ENCODE measurements at places on chromosomes 2 and 18.

GRCh38 chr2:16785149-16785548, 119.5 kb upstream of the CYRIA start:
- DNase-seq: no peak

- no peak for DNase-seq
These were observed 15.0 kb upstream of the NTSR2 start for GRCh38 chr2:11684894-11685460.

GRCh38 chr2:160505256-160505655, 11.6 kb upstream of the RBMS1 start:
- no peak for DNase-seq

GRCh38 chr2:46298272-46298521, 990 bp downstream of the EPAS1 start:
- DNase-seq: no peak

DNA sequence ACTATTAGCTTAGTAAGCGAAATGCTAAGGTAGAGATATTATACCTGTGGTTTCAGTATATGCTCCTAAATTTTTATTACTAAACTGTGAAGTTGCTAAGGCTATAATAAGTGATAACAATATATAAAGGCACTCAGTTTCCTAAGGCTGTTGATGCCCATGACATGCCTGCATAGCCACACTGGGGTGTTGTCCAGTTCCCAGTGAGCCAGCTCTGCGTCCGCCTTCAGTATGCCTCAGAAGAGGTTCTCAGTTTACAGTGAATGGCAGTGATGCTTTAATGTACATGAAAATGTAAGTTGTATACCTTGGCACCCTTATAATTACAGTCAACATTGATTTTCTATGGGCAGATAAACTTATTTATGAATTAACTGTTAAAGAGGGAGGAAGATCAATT, 7.2 kb downstream of the FHOD3 start:
- no peak for DNase-seq

DNA sequence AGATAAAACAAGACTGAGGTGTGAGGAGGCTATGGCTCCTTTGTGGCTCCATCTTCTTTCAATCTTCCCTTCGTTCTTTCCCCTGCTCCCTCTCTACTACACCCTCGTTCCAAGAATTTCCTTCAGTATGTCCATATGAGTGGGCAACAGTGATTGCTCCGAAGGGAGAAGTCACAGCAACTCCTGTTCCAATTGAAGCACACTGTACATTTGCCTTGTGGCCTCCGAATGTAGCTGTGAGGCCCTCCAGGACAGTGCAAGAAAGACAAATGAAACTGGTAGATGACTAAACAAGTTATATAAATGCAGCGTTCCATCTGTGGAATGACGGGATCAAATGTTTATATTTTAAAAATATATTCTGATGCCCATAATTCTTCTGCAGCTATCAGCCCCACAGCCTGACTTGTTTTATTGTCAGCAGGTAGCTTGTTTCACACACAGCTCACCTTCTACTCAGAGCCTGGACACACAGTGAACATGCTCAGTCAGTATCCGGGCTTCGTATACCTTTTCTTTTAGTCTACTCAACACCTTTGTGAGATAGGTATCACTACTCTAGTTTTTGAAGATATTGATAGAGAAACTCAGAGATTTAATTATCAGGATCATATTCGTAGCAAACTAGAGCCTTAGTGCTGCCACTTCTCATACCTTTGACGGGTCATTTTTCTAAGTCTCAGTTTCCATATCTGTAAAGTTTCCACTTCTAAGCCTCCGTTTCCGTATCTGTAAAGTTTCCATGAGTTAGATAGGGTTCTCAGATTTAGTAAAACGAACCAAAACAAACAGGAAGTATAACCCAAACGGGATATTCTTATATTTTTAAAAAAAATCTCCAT, 216.7 kb upstream of the STON1 start:
- no peak for DNase-seq

DNA sequence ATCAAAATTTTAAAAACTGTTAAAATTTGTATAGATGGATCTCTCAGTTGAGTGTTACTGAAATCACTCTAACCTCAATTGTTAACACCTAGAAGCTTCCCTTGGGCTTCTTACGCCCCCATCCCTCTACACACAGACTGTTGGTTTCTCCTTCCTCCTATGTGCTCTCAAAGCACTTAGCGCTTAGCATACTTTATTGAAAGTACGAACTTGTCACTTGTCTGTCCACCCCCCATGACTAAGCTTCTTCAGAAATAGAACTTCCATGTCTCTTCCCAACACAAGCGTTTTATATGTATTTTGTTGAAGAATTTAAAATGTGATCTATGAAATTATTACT, 441 bp downstream of the MPHOSPH10 start:
- no peak for DNase-seq

DNA sequence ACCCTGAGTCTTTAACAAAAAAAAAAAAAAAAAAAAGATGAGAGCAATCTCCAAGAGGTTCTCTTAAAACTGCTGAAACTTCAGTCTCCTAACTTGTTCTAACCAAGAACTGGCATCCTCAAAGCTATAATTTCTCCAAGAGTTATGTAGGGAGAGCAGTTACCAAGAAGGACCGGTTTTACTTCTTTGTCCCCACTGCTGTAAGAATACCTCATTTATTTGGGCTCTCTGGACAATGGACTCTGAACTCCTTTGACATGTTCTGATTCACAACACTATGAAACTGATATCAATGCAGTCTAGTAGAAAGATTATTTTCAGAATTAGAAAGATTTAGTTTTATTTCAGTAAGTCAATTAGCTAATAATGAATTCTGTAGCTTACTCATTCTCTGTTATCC, 84.5 kb upstream of the DTNB start:
- DNase-seq: no peak

- no peak for DNase-seq
These were observed 907 bp upstream of the GYPC start for GRCh38 chr2:126655051-126655450.

GRCh38 chr2:239871481-239872435, 153.4 kb downstream of the NDUFA10 start:
- DNase-seq: no peak

GRCh38 chr2:241762933-241763369, 13.7 kb upstream of the GAL3ST2 start:
- peak; percentile 42 for DNase-seq

- no peak for DNase-seq
These were observed 140.3 kb upstream of the RASGRP3 start for GRCh38 chr2:33336036-33336625.

GRCh38 chr18:680392-680791, 22.9 kb downstream of the TYMS start:
- no peak for DNase-seq

- peak; percentile 8 for DNase-seq
These were observed 40.0 kb downstream of the ICA1L start for GRCh38 chr2:202831242-202832220.

DNA sequence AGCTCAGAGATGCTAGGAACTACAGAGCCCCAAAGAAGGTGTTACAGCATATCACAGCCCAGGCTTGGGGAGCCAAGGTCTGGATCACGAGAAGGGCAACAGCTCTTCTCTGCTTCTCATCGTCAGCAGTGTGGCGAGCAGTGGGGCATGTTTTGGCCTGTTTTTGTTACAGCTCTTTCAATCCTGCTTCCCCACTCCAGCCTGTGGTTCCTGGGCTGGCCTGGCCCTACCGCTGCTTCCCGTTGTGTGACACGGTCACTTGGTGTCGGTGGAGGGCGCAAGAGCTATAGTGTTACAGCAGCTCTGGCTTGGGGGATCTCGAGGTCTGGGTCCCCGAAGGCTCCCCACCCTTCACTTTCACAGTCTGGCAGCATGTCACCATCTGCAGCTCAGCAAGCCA, 870.2 kb downstream of the CBLN2 start:
- no peak for DNase-seq

GRCh38 chr18:53126210-53126609, 786.2 kb downstream of the DCC start:
- DNase-seq: no peak

- no peak for DNase-seq
These were observed 11.5 kb downstream of the NTSR2 start for GRCh38 chr2:11658208-11659114.

GRCh38 chr2:16081316-16082200, 141.2 kb downstream of the MYCN start:
- DNase-seq: no peak

GRCh38 chr18:56983275-56983992, 163.5 kb upstream of the BOD1L2 start:
- no peak for DNase-seq

DNA sequence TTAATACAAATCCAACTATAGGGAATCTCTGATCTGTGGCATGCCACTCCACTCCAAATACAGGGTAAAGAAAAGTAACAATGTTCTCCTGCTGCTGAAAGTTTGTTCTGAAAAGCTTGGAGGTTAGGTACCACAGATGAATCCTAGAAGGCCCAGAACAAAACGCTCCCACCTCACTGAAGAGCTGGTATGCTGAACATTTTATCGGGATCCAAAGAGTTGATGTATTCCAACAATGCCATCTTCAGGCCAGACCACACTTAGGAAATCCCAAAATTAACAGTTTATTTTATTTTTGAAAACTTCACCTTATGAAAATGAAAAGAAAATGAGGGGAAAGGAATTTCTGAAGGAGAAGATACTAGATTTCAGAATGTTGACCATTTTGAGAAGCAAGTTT, 145.1 kb upstream of the CDH19 start:
- no peak for DNase-seq

- no peak for DNase-seq
These were observed 1335.3 kb upstream of the CDH2 start for GRCh38 chr18:29512203-29512602.

GRCh38 chr2:88032070-88032702, 15.8 kb upstream of the RNU2-63P start:
- DNase-seq: no peak

GRCh38 chr2:179447839-179448447, 183.3 kb upstream of the SESTD1 start:
- no peak for DNase-seq

- DNase-seq: no peak
These were observed 223.1 kb downstream of the C1D start for GRCh38 chr2:67839668-67840067.

- no peak for DNase-seq
These were observed 81.7 kb upstream of the ALK start for GRCh38 chr2:30003128-30003527.

DNA sequence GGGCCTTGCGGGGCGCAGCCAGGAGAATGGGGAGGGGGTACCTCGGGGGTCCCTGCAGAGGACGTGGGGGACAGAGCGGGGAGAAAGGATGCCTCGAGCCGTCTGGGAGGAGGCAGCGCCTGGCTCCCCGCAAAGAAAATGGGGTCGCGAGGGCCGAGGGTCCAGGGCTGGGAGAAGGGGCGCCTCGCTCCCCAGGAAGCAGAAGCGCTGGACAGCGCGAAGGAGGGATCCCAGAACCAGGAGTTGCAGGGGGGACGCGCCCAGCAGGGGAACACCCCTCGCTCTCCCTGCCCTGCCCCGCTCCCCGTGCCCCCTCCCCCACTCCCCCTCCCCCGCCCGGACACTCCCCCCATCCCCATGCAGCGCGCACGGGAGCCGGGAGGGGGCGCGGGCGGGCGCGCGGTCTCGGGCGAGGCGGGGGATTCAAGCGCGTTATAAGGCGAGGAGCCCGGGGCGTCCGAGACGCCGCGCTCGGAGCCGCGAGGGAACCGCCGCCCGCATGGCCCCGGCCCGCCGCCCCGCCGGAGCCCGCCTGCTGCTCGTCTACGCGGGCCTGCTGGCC, at the start of gene ERFE:
Gene ERFE (plus strand): TSS at position 462 of the 562 bp plus-strand sequence. CDS start 38 bp downstream, at position 500.
- DNase-seq: no peak

- DNase-seq: no peak
These were observed 180.0 kb upstream of the TPO start for GRCh38 chr2:1233281-1233680.

DNA sequence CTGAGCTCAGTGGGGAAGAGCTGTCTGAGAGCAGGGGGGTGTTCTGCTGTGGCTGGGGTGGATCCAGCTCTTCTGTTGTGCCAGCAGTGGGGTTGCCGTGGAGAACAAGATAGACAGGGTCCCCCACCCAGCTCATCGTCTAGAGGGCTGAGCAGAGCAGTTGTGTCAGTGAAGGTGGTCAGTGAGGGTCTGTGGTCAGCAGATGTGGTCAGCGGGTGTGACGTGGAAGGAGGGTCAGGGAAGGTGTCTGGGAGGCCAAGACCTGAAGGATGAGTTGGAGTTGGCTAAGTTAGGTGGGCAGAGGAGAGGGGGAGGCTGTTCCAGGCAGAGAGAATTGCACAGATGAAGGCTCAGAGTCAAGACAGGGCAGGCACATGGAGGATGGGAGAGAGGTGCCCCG, 103.1 kb downstream of the DGKD start:
- no peak for DNase-seq

GRCh38 chr2:31150120-31150670, 12.0 kb upstream of the GALNT14 start:
- DNase-seq: no peak

- no peak for DNase-seq
These were observed 20.0 kb upstream of the ITGB6 start for GRCh38 chr2:160220026-160220425.

DNA sequence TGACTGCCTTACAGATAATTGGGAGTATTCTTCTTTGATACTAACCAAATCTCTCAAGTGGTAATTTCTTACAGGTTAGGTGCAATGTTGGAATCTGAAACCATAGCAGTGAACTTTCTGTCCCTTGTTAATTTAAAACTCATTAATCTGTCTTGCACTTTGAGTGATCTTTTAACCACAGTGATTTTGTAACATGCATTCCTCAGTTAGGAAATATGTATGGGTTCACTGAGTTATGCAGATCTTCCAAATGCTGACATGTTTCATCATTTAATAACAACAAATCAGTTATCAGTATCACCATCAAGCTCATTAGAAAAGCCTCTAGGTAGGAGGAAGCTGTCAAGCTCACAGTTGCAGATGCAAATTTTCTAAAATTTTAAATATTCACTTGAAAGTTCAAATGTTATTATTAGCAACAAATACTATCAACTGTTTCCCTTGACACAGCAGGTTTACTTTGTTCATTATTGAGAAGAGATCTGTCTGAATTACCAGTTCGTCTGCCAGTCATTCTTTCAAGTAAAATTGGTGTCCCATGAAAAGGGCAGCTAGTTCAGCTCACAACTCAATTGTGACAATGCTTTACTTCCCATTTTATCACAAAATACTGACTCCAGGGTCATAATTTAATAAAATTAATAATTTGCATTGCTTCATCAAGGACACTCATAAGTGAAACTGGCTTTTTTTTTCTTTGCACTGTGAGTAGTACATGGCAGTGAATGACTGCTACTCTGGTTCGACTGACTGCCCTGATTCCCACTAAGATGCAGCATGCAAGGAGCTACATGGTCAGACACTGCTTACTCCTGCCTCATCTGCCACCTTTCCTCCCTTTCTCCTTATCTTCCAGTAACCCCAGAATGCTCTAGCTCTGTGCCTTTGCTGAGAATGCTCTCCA, 31.6 kb downstream of the SUCLG1 start:
- no peak for DNase-seq

DNA sequence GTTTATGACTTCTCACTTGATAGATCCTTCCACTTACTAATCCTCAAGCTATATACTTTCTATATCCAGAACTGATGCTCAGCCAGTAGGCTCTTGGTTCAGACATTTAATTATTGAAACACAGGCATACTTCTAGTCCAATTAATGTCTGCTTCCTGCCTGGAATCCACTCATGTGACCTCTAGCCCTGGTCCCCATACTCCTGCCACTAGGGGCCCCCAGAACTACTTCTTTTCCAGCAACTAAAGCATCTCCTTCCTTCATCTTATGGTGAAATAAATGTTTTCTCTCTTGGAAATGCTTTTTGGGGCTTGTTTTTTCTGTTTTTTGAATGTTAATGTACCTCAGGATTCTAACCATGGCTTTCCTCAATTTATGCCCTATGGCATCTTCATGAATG, 527.6 kb downstream of the SATB2 start:
- no peak for DNase-seq

GRCh38 chr2:149191915-149192314, 138.5 kb upstream of the LYPD6 start:
- no peak for DNase-seq

All from stimulated activated CD8-positive, alpha-beta memory T cell treated with anti-CD3 and anti-CD28 coated beads, Interleukin-4, amount 100 ng/mL, for 1 hour (primary cell).